ENCODE measurements at places on chromosomes 6 and 20.

DNA sequence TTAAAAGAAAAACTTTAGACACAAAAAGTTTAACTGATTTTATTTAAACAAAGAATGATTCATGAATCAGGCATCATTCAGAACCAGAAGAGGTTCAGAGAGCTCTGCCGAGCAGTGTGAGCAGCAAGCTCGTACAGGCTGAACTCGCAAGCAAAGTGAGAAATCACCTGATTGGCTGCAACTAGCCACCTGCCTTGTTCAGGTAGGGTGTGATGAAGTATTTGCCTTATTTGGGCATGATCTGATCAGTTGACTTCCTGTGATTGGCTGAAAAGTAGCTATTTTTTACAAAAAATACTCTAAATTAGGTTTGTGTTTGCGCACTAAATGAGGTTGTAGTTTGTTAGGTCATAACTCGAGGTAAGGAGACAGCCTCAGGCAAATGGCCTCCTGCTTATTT, 80.7 kb downstream of the HIVEP1 start:
- DNase-seq = no peak

DNA sequence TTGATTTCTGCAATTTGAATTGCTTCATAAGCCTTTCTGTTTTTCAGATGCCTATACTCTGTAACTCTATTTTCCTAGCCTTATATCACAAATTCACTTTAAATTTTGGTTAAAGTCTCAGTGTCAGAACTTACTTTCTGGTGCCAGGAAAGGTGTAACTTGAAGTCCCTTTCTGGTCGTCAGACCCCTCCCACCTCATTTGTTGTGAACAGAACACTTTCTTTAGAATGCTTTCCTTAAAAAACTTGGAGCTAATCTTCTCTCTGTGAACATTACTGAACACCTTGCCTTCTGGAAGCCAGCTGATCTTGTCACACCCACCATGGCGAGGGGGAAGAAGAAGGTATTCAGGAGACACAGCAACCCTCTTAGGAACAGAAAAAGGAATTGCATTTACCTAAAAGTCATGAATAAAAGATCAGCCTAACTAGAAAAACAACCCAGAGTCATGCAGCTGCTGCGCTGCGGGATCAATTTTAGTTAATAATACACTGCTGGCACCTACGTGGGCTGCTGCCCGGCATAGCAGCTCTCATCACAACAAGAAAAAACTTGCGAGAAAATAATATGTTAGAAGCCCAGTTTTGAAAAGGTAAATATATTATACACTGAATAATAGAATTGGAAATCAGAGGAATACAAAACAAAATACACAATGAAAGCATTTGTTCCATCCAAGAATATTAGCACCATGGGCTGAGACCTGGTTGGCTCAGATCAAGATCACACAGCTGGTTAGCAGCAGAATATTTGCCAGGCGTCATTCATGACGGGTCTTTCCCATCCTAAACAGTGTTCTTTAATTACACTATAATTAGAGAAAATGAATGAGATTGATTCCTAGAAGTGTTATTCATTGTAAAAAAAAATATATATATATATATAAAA, 5.8 kb upstream of the FAM217A start:
- DNase-seq = no peak

GRCh38 chr20:62305765-62306413, 3.1 kb downstream of the ADRM1 start:
- DNase-seq = no peak

DNA sequence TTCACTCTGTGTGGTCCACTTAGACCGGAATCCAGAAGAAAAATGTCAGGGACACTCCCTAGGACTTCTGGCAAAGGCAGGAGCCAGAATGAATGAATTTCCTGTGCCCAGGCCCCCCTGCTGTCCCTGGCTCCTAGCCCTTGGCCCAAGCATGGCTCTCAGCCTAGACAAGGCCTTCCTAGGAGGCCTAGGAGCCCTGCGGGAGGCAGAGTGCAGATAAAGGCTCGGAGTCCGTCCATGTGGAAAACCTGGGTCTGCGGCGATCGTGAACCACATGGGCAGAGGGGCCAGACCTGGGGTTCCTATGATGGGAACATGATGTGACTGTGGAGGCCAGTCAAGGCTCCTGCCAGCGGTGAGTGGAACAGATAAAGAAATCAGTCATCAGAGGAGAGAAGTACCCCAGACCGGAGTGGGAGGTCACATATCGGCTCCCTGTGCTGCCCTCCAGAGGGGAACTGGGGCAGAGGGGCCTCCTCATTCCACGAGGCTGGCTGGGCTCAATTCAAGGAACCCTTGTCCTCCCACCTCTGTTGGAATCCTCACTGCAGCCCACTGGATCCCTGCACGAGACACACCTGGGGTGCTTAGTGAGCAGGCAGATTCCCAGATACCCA, 5.9 kb upstream of the VSTM2L start:
- DNase-seq = no peak

DNA sequence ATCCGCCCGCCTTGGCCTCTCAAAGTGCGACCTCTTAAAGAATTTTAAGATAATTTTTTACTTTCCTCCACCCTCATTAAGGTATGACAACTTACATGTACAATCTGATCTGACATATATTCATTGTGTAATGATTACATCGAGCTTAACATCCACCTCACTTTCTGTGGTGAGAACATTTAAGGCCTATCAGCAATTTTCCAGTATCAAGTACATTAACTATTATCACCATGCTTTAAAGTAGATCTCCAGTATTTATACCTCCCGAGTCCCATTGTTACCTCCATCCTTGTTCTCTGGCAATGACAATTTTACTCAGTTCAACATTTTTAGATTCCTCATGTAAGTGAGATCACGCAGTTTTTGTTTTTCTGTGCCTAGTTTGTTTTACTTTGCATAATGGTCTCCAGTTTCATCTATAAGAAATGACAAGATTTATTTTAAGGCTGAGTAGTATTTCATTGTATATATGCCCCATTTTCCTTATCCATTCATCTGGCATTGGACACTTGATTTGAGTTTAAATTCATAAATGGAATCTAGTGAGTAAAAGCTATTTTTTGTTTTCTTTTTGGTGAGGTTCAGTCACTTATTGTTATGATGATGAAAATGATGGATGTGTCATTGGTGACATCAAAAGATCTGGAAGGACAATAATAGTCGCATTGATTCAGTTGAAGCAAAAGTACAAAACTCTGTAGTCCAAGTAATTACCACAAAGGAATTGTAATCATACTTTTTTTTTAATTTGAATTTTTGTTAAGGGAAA, 87.0 kb downstream of the OR2B2 start:
- DNase-seq = no peak

DNA sequence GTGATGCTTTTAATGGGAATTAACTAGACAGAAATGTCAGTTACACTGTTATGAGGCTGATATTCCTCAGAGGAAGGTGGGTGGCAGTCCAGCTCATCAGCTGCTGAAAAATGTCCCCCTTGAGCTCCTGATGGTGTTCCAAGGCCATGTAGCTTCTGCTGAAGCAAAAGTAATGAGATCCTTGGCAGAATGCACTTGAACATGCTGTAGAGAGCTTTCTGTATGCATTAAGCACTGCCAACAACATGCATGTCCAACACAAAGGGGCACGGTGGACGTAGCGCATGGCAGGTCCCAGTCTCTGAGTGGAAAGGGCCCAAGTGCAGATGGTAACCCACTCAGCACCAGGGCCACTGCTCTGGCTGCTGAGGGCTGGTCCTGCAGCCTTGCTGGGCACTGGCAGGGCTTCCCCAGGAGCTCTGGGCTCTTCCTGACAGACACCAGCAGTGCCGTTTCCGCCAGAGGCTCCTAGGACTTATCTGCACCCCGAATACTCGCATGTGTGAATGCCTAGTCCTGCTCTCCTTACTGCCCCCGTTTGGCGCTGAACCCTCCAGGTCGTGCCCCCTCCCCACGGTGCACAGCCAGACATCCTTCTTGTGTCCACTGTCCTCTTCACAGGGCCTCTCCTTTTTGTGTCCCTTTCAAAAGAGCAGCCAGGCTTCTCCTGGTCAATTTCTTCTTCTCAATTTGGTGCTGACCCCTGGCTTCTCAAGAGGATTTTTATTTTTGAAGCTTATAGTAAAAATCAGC, 18.6 kb upstream of the SYNDIG1 start:
- no peak for DNase-seq

DNA sequence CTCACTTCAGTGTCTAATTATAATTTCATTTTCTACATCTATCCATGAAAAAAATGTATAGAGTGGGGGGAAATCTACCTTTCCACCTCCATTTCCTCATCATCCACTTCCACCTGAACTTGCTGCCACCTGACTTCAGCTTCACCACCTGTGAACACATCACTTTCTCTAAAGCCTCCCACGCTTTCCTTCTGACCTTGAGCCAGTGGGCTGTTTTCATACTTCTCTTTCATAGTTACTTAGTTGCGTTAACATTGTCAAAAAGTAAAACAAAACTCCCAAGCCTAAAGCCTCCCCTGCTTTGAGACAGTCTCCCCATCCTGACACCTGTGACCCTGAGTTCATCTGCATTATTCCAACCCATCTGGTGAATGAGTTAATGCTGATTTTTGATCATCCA, 47.3 kb downstream of the KLHL31 start:
- no peak for DNase-seq

DNA sequence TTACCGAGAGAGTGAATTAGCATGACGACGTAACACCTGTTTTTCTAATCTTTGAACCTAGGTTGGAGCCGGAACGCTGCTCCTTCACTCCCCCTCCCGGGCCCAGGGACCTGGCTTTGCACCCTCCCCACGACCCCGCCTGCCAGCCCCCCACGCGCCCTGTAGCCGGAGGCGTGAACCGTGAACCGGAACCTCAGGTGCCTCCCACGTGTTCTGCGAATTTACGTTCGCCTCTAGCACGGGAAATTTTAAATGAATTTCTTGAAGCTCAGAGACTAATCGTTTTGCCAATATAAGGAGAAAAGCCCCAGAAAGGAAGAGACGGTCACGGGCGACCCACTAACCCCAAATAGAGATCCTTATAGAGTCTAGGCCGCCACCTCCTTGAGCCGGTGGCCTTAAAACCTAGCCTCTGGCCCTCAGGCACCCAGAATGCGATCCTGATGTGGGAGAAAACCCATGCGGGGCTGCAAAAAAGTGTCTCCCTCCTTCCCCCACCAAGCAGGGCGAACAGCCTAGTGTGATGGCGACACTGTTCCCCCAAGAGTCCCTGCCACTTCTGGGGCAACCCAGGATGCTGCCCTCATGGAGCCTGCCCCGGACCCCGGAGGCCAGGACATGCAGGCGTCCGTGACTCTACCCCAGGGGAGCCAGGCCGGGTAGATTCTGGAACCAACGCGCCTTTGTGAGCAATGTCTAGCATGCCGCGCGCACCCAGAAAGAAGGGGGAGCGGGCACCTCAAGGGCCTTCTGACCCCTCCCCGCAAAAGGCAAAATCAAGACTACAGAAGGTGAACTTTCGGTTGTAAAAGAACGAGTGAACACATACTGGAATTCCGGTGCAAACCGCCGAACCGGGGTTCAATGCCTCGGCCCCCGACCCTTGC, 2.7 kb upstream of the SIM1 start:
- no peak for DNase-seq

Measured in naive thymus-derived CD4-positive, alpha-beta T cell (primary cell).